ENCODE measurements at places on chromosomes 13 and 19.

DNA sequence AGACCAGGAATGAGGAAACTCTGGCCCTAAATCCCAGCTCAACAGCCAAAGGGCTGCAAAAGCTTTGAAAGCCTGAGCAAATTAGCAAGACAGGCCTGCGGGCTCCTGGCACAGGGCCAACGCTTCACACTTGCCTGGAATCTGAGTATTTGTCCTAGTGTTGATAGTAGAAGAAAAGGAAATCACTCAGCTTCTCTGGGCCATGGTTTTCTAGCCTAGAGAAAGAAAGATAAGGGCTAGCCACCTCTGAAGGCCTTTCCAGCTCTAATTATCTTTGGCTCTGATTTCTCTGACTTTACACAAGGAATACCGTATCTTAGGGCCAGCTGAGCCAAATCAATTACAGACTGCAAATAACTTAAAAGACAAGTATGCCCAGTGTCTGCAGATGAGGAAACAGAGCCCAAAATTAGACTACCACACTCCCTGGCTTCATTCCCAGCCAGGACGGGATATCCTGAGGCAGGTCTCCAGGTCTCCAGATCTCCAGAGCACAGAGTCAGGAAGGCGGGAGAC, 69.6 kb downstream of the STK24 start:
- no peak for DNase-seq

DNA sequence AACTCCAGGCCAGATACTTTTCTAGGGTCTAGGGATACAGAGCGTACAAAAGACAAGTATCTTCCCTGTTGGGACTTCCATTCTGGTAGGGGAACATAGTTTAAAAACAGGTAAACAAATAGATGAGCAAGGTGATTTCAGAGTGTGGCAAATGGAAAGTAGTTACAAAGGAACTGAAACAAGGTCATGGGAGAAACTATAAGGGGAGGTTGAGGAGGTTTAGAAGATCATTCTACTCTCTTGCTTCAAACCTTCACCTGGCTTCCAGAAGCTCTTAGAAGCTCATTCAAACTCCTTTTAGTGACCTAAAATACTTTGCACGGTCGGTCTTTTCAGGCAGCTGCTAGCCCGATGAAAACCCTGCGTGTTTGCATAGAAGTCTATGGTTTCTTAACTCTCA, 9.1 kb downstream of the FFAR2 start:
- no peak for DNase-seq

- DNase-seq = peak; percentile 61
These were observed 1.1 kb upstream of the PPP1R12C start for GRCh38 chr19:55118401-55118991.

GRCh38 chr13:102799426-102800144, 666 bp downstream of the BIVM start:
- DNase-seq = peak; percentile 19

- DNase-seq = no peak
These were observed 21.8 kb downstream of the ALOX5AP start for GRCh38 chr13:30757026-30757742.

DNA sequence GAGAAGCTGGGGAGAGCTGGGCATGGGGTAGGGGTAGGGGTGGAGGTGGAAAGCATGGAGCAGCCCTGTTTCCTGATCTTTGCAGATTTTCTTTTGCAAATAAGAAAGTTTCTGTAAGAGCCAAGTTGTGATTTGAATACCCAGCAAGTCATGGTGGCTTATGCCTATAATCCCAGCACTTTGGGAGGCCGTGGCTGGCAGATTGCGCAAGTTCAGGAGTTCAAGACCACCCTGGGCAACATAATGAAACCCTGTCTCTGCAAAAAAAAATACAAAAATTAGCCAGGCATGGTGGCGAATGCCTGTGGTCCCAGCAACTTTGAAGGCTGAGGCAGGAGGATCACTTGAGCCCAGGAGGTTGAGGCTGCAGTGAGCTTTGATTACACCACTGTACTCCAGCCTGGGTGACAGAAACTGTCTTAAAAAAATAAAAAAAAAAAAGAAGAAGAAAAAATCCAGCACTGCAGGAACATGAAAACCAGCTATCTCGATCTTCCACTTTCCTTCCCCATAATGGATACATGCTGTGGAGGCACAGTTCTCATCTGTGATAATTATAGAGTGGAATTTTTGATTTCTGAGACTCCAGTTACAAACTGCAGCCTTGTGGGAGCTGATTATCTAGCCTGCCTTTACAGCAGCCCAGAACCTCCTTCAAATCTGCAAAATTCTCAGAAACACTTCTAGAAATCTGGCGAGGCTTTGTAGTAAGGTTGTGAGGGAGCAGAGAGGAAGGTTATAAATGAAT, 12.1 kb upstream of the TEX26 start:
- DNase-seq = no peak

DNA sequence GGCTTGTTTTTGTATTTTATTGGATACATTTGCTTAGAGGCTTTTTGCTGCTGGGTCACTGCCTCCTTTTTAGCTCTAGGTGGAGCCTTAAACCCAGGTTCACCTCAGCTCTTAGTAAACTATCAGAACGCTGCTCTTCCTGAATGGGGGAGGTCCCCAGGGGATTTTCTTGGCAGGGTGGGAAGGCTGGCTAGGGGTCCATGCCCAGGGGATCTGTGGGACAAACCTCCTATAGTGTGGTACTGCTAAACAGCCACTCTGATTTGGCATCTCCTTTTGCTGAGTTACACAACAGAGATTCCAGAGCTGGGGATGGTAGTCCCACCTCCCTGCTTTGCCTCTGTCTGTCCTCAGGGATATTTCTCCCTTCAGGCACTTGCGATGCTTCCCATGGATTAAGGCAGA, 204.9 kb downstream of the ZIC5 start:
- DNase-seq = no peak

DNA sequence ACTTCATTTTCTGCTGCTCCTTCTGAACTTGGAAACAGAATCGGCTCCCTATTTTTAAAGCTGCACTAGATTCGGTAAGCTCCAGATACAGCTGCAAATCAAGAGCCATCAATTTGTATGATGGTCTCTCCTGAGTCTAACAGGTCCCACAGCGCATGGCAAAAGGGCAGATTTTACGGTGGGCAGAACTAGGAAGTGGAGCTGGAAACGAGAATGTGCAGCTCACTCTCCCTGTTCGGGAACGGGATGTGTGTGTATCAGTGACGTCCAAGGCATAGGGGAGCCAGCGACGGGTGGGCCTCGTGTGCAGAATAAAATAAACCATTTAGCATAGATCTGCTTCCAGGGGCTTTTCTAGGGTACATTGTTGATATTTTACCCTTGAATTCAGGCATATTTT, 74.2 kb downstream of the COL4A1 start:
- no peak for DNase-seq

Measured in HL-60 (cell line).